NCI-H187 (cell line): ENCODE measurements at places on chromosomes 16 and 17.
A peak's percentile ranks its signal among the peaks of the same experiment; 100 is the strongest.

DNA sequence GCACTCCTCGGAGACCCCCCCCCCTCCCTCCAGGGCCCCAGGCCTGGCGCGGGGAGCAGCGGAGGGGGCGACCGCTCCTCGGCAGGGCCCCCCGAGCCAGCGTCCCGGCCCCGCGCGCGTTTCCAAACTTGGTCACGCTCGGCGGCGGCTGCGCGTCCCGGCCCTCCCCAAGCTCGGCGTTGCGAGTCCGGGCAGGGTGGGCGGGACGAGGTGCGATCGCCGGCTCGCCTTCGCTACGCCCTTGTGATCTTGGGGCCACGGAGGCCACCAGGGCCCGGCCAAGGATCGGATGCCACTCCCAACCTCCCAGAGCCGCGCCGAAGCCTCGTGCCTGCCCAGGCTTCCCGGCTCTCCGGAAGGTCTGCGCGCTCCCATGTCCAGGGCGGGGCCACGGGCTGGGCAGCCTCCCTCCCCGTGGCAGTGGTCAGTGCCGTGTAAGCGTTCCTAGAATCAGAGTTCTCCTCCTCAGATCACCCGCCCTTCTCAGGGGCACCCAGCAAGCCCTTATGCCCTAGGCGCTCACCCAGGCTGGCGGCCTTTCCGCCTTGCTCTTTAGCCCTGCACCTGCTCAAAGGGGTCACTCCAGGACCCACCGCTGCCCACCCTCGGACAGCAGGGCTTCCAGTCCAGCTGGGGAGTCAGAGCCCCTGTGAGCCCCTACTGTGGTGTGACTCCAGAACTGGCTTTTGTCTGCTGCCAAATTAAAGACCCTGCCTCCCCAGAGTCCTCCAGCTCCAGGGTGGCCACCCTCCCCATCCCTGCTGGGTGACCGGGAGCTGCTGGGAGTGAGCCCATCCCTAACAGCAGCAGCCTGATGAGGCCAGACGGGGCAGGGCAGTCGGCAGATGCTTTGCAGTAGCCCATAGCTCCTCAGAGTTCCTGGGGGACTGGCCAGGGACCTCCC, 12.2 kb upstream of the MRPS23 start:
- no peak for DNase-seq

GRCh38 chr17:51257150-51258081, 2.4 kb downstream of the MBTD1 start:
- DNase-seq = no peak

DNA sequence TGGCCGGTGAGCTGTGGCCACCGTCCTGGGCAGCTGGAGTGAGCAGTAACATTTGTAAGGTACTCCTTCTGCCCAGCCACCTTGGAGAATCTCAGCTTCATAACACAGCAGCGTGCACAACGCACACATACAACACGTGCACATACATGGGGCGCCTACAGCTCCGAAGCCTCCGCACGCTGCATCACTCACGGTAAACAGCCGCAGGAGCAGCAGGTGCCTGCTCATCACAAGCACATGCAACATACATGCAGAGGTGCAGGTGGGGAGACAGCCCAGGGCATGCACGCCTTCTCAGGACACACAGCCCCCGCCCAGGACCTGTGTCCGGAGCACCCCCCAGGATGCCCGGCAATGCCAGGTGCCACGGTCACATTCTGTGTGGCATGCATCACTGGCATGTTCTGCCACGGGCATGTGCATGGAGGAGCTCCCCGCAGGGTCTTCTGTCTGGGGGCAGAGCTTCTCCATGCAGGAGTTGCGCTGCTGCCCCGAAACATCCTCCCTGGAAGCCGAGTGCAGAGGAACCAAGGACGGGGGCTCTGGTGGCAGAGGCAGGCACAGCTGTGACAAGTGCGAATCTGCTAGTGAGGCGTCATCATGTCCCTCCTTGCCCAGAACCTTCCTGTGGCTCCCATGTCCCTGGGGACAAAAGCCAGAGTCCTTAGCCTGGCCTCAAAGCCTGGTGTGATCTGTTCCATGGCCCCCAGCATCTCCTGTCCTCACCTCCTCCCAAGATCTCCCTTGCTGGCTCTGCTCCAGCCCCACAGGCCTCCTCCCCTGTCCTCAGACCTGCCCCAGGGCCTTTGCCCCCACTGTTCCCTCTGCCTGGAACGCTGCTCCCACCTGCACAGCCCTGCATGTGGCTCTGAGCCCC, 184.0 kb upstream of the GSE1 start:
- no peak for DNase-seq

- peak; percentile 26 for DNase-seq
Observed at GRCh38 chr16:78235168-78235800, 135.8 kb downstream of the WWOX start.

DNA sequence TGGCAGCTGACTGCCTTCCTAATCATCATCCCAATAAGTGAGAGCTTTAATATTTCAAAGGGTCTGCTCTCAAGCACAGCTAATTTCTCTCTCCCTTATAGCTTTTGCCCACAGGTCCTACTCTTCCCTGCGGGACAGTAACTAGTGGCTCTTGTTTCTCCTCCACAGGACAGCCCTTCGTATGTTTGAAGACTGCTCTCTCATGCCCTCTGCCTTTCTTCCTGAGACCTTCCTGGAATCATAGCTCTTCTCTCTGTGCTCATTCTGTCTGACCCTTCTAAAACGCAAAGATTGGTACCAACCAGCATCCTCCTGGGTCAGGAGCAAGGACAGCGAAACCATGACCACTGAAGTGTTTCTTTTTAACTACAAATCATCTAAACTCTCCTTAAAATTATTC, 168.9 kb downstream of the GRIN2A start:
- no peak for DNase-seq

DNA sequence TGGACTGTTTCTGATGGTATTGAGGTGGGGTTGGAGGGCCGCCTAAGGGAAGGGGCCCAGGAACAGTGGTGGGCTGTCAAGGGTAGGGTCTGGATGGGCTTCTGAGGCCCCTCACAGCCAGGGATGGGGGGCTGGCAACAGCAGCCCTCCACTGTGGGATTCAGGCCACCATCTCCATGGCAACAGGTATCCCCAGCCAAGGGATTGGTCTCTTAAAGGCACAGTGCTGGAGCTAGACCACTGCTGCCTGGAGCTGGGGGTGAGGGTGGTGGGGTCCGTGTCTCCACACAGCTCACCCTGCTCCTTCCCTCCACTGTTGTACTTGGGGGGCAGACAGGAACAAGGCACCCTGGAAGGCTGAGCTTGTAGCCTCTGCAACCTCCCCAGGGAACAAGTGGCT, 41.8 kb downstream of the PSME3IP1 start:
- no peak for DNase-seq
